Gastroesophageal sphincter (tissue), 4 donors: ENCODE measurements at places on chromosomes 7 and 10.

- no peak for ATAC-seq
Observed at GRCh38 chr10:97129666-97130065, 56.1 kb downstream of the SLIT1 start.

- no peak for ATAC-seq
Observed at GRCh38 chr10:85598646-85599045, 767.9 kb downstream of the GRID1 start.

GRCh38 chr10:70588255-70588654, 14.3 kb downstream of the PRF1 start:
- ATAC-seq = no peak

DNA sequence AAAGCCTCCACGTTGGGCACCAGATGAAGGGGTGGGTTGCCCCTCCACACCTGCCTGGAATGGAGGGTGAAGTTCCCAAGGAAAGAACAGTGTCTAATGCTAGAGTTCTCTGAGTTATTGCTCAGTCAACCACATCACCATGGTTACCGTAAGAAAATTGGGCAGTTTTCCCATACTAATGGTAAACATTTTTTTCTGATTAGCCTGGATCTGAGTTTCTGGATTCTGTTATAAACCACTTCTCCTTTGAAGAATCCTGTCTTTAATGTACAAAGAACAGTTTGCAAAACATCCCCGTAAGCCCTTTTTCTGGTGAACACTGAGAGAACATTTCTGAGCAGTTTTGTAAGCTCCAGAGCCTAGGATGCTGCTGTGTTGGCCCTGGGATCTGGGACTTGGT, 45.5 kb downstream of the ABCC2 start:
- ATAC-seq = no peak

GRCh38 chr7:112080978-112081377, 125.2 kb downstream of the DOCK4 start:
- ATAC-seq = peak; percentile 54

GRCh38 chr7:132904209-132904608, 177.7 kb downstream of the CHCHD3 start:
- ATAC-seq = no peak

DNA sequence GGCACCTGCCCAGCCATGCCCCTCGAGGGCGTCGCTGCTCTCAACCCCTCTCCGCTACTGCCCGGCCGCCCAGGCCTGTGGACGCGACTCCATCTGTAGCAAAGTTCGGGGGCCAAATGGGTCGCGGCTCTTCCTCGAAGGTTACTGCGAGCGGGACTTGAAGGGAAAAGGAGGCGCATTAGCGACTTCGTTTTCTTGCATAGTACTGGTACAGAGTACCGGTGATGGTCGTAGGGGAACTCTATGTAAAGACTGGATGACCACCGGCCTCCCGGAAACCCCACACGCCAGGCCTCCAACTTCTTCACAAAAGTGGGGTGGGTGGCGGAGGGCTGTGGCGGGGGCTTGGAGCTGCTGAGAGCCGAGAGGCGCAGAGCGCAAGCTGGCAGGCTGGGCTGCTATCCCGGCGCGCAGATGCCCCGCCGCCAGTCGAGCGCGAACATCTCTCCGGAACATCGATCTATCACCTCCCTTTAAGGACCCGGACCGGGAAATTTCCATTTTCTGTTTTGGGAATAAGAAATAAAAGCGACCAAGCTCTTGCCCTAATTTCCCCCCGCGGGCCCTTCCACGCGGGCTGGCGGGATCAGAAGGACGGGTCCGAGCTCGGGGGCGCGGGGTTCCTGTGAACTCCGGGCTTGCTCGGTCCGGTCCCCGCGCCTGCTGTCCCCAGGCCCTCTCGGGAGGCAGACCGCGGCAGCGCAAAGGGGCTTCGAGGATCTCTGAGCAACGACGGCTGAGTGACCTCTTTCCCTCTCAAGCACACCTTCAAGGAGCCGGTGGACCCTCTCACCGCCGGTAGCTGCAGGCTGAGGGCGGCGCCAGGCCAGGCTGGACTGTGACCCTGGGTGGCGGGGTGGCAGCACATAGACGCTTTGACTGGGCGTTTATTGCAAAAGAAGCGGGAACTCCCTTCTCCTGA, 12.2 kb upstream of the FEZF1 start:
- peak; percentile 44 for ATAC-seq

- ATAC-seq = no peak
Observed at GRCh38 chr7:94401428-94401814, 6.7 kb downstream of the COL1A2 start.

- no peak for ATAC-seq
Observed at GRCh38 chr10:70803775-70804420, 11.8 kb upstream of the SGPL1 start.

- ATAC-seq = no peak
Observed at GRCh38 chr7:43439631-43440401, 143.1 kb upstream of the STK17A start.

DNA sequence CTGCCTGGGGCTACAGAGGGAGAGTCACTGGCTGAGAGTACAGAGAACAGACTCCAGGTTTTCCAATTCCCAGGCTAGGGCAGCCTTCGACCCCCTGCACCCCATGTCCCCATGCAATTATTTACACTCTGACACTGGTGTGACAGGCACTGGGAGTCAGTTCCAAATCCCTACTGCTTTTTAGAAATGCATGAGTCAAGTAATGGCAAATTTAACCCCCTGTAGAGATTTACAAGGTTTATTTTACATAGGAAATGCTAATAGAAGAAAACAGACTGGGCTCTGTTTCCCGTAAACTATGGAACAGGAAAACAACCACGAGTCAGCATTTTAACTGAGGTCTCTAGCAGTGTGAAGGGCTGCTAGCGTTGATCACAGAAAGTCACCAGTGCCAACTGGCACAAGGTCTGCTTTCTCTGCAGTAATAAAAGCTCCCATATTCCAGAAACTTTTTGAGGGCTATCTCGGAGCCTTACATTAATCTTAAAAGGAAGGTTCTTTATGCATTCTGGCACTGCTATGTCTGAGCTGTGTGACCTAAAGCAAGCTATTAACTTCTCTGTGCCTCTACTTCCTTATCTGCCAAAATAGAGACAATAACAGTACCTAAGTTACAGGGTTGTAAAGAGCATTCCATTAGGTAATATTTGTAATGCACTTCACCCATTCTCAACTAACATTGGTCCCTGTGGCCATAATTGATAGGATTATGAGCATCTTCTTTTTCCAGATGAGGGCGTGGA, 28.2 kb downstream of the NOD1 start:
- no peak for ATAC-seq

- no peak for ATAC-seq
Observed at GRCh38 chr7:22351329-22351692, 5.6 kb downstream of the RAPGEF5 start.

DNA sequence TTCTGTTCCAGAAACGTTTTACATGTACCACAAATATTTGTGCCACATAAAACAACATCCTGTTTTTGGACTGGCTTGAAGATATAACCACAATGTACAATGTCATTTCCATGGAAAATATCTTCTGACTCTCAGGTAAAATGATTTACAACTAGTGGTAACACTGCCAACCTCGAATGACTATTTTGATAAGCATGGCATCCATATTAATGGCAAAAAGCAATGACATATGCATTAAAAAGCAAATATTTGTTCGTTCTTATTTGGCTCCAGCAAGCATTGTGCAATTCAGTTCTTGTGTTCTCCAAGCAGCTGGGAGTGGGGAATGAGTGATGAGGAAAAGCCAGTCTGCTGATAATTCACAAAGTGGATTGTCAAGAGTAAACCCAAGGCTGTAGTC, 289.0 kb downstream of the PLXDC2 start:
- ATAC-seq = no peak

DNA sequence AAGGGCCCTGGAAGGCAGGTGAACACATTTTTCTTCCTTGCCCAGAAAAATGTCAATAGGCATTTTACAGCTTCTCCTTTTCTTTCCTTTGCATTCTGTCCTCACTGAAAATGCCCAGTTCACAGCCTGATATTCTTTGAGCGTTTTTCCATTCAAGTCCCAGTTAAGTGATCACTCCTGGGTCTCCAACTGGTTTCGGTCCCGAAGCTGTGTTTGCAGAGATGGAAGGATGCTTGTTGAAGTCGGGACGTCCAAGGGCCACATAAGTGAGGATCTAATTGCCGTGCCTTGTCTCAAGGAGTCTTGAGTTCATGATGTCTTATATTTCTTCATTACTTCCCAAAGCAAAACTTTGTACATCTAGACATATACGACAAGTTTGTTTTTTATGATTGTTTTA, 208.7 kb upstream of the PRKCQ start:
- ATAC-seq = no peak

- no peak for ATAC-seq
Observed at GRCh38 chr10:22693371-22693784, 21.0 kb downstream of the PIP4K2A start.

- no peak for ATAC-seq
Observed at GRCh38 chr10:58305821-58306220, 29.0 kb upstream of the UBE2D1 start.

DNA sequence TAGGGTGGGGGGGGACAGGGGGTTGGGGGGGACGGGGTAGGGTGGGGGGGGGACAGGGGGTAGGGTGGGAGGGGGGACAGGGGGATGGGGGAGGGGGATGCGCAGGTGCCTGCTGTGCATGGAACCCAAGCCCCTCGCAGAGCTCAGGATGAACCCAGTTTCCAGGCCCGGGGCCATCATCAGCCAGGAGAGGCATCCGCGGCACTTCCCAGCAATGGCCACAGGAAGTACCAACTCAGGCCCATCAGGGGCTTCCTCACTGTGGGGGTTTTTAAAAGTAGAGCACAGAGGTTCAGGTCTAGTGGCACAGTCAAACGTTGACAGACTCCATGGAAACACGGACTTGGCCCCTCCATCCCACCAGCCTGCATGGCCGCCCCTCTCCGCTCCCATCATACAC, 172.7 kb downstream of the DIP2C start:
- no peak for ATAC-seq

GRCh38 chr7:17229228-17229627, 69.2 kb upstream of the AHR start:
- ATAC-seq = no peak

DNA sequence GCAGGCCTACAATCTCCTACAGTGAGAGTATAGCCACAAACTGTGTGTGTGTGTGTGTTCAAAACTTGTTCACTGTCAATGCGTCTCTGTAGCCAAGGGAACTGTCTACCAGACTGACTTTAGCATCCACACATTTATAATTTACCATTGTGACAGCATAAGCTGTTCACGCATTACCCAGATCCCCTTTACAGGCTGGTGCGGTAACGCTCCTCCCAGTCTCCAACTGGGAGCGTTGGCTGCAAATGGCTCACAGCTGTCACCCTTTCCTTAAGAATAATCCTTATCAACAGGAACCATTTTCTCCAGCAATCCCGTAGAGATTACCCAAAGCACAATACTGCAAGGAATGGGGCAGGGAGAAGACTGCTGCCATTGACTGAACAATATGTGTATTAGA, 199.5 kb downstream of the GPAM start:
- ATAC-seq = no peak

- no peak for ATAC-seq
Observed at GRCh38 chr7:128919241-128919640, 8.7 kb upstream of the KCP start.

GRCh38 chr7:108089381-108089780, 40.8 kb downstream of the LAMB4 start:
- no peak for ATAC-seq

DNA sequence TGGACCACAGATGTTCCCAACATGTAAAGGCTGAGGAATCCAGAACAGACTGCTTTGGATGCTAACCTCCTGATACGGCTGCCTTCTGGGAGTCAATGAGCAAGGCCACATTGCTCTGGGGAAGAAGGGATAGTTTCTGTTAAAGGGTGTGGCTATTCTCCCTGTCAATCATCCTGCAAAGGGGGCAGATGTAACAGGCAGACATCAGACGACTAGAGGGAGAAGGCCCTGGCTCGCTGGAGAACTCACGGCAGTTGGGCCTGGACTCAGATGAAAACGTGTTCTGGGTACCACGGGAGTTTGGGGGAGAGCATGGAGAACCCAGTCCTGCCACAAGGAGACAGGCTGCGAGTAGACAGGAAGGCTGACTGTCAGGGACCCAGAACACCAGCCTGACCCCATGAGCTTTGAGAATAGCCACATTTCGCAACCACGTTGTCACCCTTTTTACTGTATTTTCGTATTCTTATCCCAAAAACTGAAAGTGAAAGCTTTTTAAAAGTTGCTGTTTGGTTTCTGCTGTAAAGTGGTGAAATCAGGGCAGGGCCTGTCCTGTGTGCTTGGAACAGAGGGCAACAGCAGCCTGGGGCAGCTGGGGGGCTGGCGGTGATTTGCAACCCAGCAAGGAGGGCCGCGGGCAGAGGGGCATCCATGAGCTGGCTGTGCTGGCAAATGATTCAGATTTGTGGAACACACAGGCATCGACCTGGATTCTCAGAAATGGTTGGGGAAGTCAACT, 95.3 kb downstream of the MYOF start:
- ATAC-seq = no peak

DNA sequence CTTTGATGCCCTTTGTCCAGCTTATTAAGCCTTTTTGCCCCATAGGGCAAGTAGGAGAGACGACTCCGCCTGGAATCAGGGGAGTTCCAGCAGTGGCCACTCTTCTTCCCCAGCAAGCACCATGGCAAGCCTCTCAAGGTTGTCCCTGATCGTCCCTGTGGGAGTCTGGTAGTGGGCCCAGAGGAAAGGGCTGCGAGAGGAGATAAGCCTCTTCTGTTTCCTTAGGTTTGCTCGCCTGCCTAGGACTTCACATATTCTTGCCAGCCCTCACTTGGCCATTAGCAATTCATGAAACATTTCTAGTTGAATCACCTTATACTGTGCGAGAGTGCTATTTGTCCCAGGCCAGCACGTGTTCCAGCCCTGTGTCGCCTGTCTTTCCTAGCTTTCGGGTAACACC, 47.8 kb upstream of the CPN1 start:
- ATAC-seq = peak; percentile 67

GRCh38 chr10:60777696-60778213, 523 bp upstream of the CDK1 start:
- ATAC-seq = peak; percentile 5

- ATAC-seq = no peak
Observed at GRCh38 chr10:73971636-73972354, 26.1 kb upstream of the VCL start.
